ENCODE measurements at places on chromosomes 12 and 14.

- peak; percentile 46 for DNase-seq
Measured at GRCh38 chr12:5088586-5089264, 45.0 kb downstream of the KCNA5 start.

DNA sequence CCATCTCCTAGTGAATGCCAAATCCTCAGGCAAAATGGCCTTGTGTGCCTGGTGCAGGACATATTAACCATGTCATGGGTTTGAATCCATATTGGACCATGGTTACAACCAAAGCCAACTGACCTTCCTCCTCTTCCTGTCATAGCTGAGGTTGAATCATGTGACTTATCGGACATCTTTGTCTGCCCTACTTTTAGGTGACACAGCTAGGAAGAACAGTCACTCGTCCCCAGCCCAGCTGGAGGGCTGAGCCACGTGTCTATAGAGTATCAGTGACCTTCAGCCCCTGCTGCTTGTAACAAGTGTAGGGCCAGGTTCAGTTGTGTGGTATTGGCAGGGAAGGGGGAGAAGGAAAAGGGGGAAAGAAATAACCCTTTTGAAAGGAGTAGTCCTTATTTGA lies 225.2 kb downstream of the KTN1 start:
- DNase-seq: no peak

- no peak for DNase-seq
Measured at GRCh38 chr14:87579036-87579435, 413.9 kb downstream of the GALC start.

DNA sequence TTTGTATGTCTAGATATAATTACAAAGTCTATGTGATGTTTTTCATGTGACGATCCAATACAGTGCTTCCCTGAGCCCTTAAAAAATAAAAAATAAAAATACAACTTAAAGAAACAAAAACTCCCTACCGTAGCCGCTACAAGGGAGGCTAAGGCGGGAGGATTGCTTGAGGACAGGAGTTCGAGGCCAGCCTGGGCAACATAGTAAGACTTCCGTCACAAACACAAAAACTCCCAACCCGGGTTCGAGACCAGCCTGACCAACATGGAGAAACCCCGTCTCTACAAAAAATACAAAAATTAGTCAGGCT lies 669 bp upstream of the CDKN3 start:
- DNase-seq: no peak

DNA sequence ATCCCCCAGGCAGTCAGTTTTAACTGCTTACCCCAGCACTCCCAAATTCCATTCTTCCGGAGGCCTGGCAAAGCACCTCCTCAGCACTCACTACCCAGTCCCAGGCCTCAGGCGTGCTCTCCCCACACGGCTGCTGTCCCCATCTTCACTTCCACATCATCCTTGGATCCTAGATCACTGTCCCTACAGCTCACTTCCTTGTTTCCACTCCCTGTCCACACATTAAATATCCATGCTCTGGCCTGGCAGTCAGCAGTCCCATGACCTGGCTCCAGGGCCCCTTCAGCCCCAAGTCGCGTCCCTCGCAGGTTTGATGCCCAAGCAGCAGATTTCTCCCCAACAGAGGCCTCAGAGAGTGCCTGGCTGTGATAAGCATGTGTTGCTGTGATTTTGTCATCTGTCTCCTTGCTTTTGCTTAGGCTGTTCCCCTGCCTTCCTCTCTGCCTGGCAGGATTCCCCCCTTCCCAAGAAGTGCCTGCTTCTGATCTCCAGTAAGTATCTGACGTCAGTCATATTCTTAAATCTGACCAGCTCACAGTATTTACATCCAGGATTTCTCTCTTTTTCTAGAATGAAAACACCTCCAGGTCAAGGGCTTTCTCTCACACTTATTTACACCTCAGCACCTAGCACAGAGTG lies 241.7 kb downstream of the ZFP36L1 start:
- DNase-seq: peak; percentile 76

DNA sequence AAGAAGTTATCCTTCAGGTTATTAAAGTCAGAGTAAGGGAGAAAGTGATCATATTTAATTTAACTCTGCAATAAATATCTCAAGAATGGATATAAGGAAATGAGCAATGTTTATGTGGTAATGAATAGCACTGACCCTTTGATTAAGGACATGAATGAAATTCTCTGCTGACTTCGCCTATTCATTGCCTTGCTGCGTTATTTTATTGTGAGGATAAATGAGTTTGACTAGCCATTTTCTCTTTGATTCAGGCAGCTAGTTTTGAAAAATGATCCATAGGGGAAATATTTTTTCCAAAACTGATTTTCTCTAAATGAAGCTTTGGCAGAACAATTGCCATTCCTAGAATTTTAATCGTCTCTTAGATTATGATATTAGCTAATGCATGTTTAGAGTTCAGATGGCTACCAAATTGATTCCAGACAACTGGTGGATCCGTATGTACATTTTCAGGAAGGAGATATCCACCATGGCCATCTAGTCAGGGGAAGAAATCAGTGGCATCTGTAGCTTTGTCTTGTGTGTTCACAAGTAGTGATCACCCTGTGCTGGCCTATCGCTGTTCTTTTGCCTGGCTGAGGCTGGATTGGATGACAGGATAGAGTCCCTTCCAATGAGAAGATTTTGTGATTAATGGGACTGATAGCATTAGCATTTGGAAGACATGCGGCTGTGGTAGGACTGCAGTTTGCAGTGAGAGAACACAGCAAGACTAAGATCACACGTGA lies 302.3 kb upstream of the RGS6 start:
- no peak for DNase-seq

DNA sequence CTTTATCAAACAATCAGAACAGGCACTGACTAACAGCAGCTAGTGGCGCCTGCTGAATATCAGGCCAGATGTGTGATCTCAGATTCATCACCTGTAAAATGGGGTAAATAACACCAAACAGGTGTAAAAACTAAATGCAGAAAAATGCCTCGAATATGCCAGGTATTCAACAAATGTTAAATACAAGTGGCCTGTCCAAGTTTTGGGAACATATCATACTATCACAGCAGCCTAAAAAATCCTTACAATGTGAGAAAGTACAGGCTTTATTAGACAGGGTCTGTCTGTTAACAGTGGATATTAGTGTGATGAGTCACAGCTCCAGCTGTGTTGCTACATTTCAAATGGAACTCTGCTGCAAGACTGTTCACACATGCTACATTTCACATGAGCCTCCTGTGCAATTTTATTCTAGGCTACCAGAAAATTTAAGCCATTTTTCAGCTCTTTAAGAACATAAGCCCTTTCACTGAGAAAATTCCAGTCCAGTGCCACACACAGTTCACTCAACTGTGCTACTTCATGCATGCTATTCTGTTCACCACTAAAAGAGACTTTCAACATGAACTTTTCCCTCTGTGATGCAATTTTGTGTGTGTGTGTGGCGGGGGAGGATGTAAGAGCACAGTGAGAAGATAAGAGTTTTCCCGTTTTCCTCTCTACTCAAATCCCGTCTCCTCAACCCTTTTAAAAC lies 56.7 kb downstream of the MSRB3 start:
- peak; percentile 94 for DNase-seq

- peak; percentile 18 for DNase-seq
Measured at GRCh38 chr12:14564336-14564959, 3.2 kb downstream of the PLBD1 start.

GRCh38 chr12:101474711-101475386 lies at the start of gene SPIC:
SPIC (plus strand) TSS chr12:101475336; CDS start chr12:101476905, 1,569 bp downstream.
- DNase-seq: no peak

- DNase-seq: peak; percentile 64
Measured at GRCh38 chr12:94690198-94690771, 39.9 kb upstream of the TMCC3 start.
